T-helper 2 cell treated with Interferon-gamma antibody and Interleukin-4, amounts not matched to agents 5 μg/mL and 100 μg/mL, for 36 hours (primary cell): ENCODE measurements at places on chromosomes 1 and 21.

- DNase-seq, result no peak
Observed at GRCh38 chr1:94514095-94514727, 27.3 kb downstream of the F3 start.

GRCh38 chr1:236342403-236343245 lies 51.5 kb upstream of the EDARADD start:
- DNase-seq, result no peak

- DNase-seq, result no peak
Observed at GRCh38 chr21:42594616-42595282, 58.7 kb upstream of the PDE9A start.

GRCh38 chr1:192979542-192979941 lies 79.6 kb downstream of the UCHL5 start:
- DNase-seq, result no peak

GRCh38 chr1:100077531-100077930 lies 55.2 kb downstream of the SASS6 start:
- no peak for DNase-seq

- DNase-seq, result no peak
Observed at GRCh38 chr1:204569478-204569877, 53.3 kb downstream of the MDM4 start.

DNA sequence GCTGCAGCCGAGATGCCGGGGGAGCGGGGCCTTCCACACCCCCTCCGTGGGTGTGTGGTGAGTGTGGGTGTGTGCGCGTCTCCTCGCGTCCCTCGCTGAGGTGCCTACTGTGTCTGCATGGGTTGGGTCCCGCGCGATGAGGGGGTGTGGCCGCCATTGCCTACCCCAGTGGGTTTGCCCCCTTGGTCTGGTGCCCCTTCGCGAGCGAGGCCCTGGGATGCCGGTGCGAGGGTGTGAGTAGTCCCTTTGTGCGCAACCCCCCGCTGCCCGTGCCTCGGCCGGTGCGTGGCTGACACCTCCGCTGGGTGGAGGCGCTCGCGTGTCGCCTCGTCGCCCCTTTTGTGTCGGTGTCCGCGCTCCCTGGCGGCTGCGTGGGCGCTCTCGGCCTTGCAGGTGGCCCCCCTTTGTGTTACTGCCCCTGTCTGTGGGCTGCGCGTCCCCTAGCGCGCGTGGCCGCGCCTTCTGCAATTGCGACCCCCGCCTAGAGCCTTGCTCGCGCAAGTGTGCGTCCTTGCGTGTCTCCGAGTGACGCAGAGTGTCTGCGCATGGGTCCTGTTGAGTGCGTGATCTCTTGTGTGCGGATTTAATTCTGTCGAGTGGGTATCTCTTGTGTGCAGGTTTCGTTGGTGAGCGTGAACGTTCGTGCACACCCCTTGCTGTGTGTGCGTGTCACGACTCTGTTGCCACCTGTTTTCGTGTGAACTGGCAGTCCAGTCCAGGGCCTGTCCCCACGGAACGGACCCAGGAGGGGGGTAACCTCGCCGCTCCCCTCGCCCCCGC lies 553 bp downstream of the TTC3 start:
- DNase-seq, result peak; percentile 19

DNA sequence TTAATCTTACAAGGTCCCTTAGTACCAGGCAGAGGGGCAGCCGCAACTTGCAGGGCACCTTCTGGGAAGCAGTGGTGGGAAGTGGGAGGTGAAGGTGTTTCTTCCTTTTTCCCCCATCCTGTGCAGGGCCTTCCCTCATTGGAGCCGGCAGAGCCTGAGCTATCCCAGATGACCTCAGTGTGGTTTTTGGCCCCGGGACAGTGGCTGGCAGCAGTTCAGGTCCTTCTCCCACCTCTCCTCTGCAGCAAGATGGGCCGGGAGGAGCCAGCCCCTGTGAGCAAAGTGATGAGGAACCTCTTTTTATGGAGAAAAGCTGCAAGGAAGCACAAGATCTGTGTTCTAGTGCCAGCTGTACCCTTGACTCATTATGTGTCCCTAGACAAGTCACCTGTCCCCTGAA lies 6.8 kb downstream of the PFKFB2 start:
- no peak for DNase-seq

- no peak for DNase-seq
Observed at GRCh38 chr1:167648252-167648849, 18.3 kb downstream of the RCSD1 start.

DNA sequence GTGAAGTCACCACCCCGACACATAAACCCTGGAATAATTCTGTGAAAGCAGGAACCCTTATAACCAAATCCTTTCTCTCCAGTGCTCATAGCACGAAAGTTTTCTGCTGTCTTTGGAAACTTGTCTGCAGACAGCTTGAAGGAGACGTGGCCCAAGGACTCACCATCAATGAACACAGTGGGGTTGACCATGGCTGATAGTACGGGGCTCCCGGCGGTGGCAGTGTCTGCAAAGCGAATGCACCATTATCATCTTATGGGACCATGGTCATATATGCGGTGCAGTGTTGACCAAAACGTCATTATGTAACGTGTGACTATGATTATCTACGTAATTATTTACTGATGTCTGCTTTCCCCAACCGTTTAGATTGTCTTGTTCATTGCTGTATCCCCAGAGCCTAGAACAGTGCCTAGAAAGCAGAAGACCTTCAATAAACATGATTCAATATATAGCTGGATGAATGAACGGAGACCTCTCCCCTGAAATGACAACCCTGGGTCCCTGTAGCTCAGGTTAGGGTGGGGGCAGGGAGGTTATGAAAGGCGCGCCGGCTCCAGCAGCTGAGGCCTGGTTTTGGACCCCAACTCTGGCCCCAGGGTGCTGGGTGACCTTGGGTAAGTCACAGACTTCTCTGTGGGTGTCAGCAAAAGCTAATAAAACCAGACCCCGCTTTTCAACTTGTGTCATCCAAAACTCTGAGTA lies 128.4 kb upstream of the ZBTB40 start:
- DNase-seq, result no peak

DNA sequence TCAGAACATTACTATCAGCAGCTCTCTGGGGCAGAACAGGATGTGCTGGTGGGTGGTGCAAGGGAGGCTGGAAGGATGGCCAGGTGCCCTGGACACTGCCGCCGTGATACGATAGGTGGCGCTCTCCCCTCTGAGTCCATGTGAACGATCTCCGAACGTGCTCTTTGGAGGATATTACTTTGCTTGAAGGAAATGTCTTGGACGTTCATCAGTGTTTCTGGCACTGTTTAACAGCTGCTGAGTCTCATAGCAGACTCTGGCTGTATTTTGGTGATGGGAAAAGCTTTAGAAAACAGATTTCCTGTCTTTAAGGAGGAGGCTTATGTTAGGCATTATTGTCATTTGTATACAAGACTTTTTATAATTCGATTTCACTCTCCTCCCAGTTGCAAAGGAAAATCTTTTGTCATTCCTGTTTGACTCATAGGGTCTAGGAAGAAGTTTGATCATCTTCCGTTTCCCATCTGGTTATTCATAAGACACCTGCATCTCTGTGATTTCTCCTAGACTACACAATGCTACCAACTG lies 386.2 kb upstream of the ADGRL2 start:
- DNase-seq, result peak; percentile 4

DNA sequence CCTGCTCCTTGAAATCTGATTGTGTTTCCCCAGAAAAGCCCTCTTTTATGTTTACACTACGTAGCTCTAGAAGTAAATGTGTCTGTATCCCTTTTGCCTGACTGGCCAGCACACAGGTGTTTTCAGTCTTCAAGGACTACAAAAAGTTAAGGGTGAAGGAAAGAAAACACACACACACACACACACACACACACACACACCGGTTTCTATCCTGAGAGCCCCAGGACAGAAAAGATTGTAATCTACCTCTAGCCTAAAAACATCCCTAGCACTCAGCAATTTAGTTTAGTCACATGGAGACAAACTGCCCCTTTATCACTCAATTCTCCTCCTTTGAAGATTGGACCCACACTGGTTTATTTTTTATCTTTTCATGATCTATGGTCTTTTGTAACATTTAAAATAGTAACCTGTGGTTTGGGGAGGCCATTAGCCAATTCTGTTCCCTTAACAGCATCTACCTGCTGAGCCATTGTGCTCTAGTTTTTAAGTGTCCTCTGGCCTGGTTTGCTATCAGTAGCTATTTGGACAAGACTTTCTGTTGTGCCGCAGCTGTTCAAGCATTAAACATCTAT lies 15.8 kb upstream of the TRIM45 start:
- DNase-seq, result no peak

DNA sequence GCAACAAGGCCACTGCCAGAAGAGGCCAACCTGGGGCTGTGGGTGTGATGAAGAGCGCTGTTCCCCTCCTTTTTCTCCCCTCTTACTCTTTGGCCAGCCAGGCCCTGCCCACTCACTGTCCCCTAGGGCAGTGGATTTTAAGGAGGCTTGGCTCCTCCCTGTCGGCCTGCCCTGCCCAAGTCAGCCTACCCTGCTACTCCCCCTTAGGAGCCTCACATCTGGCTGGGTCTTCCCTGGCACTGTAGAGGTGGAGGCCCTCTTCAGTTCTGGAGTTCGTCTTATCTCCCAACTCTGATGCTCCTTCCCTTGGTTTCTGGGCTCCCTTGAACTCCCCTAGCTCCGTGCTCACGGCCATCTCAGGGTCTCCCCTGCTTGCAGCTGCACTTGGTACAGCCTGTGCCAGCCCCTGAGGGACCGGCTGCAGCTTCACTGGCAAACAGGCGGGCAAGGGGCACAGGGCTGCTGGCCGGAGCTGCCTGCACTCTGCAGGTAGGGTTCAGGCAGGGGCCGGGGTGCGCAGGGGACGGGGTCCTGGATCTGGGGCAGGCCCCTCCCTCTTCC lies 4.0 kb downstream of the AMPD2 start:
- DNase-seq, result no peak

DNA sequence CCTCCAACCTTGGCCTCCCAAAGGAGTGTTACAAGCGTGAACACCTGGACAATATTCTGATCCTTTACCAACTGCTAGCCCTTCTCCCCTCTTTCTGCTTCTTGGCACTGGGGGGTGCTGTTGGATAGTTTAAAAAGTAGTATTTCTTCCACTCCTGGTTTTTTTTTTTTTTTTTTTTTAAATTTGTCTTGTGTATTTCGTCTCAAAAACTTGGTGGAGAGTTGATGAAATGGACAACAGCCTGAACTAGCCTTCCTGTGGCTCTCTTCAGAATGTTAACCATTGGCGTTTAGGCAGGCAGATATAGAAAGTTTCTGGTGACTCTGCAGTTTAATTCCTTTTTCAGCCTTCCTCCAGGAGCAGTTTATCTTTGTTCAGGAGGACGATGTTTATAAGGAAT lies 69.7 kb upstream of the USP24 start:
- no peak for DNase-seq

- no peak for DNase-seq
Observed at GRCh38 chr1:179153217-179153616, 71.3 kb downstream of the TOR3A start.

DNA sequence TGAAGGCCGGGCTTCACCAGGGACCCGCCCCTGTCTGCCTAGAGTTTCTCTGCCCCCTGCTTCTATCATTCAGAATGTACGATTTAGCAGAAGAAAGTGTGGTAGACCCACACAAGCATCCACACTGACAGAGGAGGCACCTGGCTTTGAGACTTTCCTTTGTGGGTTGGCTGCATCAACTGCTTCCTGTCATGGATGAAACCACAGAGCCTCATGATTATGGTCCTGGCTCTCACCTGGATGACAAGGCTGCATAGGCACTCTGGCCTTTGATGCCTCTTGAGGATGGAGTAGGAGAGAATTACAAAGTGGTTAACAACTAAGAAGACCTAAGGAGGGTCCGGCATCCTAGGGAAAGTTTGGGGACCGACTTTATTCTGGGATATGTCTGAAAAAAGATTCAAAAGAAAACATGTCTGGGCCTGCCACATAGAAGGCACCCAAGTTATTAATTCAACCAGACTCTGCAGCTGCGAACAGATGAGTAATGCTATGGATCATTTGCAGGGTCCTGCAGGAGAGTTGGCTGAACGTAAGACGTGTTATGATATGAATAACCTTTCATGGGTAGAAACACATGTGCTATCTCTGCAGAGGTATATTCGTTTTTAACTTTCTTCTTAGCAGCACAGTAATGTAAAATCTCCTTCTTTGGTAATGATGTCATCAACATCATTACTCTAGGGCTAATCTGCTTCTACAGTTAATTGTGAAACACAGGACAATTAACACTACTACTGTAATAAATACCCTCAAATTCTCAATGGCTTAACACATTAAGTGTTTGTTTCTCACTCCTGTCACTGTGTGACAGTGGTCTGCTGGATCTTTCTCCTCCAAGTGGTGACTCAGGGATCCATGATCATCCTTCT lies 136.2 kb downstream of the SLC35F3 start:
- no peak for DNase-seq

- DNase-seq, result no peak
Observed at GRCh38 chr1:76921590-76921989, 54.3 kb downstream of the ST6GALNAC5 start.

DNA sequence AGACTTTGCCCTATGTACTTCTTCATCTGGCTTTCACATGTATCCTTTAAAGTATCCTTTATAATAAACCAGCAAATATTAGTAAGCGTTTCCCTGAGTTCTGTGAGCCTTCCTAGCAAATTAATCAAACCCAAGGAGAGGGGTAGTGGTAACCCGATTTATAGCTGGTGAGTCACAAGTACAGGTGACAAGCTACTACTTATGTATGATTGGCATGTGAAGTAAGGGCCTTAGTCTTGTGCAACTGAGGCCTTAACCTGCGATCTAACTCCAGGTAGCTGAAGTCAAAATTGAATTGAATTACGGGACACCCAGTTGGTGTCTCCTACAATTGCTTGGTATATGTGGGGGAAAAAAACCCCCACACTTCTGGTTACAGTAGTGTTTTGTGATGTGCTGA lies 26.0 kb downstream of the SLC16A1 start:
- no peak for DNase-seq

DNA sequence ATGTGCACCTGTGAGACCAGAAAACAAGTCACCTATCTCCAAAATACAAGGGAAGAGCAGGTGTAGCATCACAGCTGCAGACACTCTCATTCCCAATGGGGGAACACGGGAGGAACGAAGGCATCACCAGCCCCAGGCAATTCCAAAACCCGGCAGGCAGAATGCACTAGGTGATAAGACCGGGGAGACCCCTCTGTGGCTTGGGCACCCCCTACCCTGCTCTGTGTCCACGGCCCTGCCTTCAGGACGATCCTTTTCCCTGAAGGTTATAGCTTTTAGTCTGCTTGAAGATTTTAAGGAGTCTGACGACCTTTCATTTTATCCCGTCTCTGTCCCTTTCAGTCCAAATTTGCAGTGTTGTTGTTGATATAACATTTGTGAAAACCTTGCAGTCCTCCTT lies 19.2 kb downstream of the TRPM2 start:
- no peak for DNase-seq

- DNase-seq, result no peak
Observed at GRCh38 chr1:40983286-40983685, 3.8 kb downstream of the CTPS1 start.

DNA sequence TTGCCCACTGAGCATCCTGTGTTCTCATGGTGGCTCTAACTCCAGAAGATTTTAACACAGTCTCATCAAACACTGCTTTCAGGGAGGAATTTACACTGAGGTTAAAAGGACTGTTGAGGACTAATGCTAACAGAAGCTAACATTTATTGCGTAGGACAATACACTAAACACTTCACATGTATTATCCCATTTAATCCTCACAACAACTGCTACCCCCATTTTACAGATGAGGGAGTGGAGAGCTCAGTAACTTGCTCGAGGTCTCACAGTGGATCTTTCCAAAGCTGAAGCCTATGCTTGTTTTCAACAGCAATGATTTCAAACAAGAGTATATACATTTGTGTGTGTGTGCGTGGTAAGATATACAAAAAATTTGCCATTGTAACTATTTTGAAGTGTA lies 13.9 kb downstream of the ATF3 start:
- DNase-seq, result no peak

GRCh38 chr21:40466893-40467483 lies 380.0 kb downstream of the DSCAM start:
- DNase-seq, result no peak

GRCh38 chr1:242710847-242711246 lies 186.3 kb upstream of the PLD5 start:
- DNase-seq, result no peak
